Fibroblast of skin of scalp (primary cell): ENCODE measurements at places on chromosomes 3 and 15.
A peak's percentile ranks its signal among the peaks of the same experiment; 100 is the strongest.

GRCh38 chr3:171700157-171700556, 110.1 kb downstream of the PLD1 start:
- DNase-seq = no peak

DNA sequence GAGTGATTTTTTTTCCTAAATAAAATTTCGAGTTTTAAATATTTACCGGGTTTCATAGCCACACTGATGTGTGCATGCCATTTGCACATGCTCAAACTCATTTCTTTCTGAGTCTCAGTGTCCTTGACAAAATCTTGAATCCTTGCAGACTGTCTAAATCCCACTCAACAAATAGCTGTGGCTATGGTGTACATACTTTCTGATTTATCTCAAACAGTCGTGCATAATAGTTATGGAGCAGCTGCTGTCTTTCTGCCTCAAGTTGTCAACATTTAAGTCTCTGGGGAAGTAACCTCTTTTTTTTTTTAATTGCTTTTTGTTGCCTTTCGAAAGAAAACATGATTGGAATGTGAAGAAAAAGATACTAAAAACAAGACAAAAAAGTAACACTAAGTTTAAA, 52.8 kb upstream of the UTS2B start:
- peak; percentile 87 for DNase-seq

GRCh38 chr15:31326875-31327668, 437 bp downstream of the KLF13 start:
- peak; percentile 71 for DNase-seq

DNA sequence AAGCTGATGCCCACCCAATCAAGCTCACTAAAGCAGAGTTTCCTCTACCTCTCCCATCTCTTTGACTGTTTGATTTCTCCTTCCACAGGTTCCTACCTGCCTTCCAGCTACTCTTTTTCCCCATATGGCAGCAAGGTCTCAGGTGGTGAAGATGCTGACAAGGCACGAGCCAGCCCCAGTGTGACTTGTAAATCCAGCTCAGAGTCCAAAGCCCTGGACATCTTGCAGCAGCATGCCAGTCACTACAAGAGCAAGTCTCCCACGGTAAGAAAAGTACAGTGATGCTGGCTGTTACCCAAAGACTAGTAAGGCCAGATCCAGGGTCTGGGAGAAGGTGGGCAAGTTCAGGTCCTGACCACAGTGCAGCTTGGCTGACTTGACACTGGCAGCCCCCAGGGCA, 95.3 kb downstream of the RBPMS2 start:
- no peak for DNase-seq
